ENCODE measurements at places on chromosomes 3 and 15.

- DNase-seq, result no peak
Observed at GRCh38 chr3:124659175-124659574, 71.1 kb upstream of the UMPS start.

GRCh38 chr3:158097593-158098308 is 8.5 kb downstream of the SHOX2 start:
- DNase-seq, result peak; percentile 81

GRCh38 chr3:10839167-10839566 is 23.1 kb downstream of the SLC6A11 start:
- no peak for DNase-seq

GRCh38 chr15:79290642-79291275 is 8.2 kb downstream of the ANKRD34C start:
- no peak for DNase-seq

DNA sequence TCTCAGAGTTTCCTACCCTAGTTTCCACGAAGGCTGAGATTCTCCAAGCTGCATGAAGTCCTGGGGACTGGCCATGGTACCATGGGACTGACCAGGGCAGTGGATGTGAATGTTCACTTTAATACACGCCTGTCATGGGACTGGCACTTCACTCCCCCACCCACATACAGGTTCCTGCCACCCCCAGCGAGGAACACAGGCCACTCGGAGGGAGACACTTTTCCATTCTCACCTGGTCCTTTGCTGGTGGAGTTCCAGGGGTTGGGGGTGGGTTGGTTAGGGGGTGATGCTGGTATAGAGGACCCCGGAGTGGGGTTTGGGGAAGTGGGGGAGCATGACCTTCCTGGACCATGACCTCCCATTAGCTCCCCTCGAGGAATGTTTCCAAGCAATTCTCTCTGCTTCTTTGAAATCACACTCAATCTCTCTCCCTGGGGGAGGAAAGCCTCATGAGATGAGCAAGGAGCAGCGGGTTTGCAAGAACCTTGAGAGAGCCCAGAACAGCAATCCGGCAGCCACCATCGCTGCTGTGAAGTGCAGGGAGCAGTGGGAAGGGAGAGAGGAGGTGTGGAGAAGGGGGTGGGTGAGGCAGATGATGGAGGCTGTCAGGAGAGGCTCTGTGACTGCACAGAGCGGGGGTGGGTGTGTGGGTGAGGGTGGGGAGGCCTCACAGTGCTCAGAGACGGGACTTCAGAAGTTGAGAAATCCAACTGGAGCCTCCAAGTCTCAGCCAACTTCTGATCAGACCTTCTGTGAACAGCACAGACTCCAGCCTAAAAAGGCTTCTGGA is 69.7 kb downstream of the ADCY5 start:
- DNase-seq, result no peak

DNA sequence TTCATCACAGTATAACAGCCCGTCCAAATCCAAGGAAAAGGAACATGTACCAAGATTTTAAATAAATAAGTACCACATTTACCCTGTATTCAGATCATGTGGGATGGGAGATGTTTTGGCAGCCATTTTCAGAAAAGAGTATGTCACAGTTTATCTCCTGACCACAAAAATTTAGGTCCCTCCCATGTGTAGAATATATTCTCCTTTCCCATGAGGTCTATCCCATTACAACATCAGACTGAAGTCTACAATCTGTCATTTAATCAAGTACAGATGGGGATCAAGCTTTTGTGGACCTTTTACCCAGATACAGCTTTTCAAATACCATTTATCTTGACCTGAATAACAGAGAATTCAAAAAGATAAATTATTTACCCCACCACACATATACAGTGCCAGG is 444.5 kb downstream of the PLOD2 start:
- no peak for DNase-seq

- DNase-seq, result no peak
Observed at GRCh38 chr3:175879417-175879816, 1020.3 kb downstream of the NAALADL2 start.

- no peak for DNase-seq
Observed at GRCh38 chr3:116000311-116000710, 377.0 kb downstream of the GAP43 start.

GRCh38 chr3:126971891-126972351 is 11.0 kb upstream of the PLXNA1 start:
- DNase-seq, result no peak

DNA sequence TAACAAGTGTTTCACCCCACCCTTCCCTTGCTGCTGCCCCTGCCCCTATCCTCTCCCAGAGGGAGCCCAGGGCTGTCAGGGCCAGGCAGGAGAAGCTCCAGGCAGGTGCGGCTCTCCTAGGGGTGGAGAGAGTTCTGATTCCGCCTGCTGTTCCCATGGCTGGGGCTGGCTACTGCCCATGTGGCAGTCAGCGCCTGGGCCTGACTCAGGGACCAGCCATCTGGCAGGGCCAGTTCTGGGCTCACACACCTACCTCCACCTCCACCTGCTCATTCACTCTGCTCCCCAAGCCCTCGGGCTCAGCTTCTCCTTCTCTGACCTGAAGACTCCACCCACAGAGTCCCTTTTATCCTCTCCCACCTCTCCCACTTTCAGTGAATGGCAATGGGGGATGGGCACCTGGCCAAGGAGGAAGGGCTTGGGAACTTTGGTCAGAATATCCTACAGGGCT is 23.4 kb downstream of the AMOTL2 start:
- no peak for DNase-seq

Measured in hematopoietic multipotent progenitor cell treated with erythropoietin and hydrocortisone succinate and interleukin-3 and kit ligand, for 6 days (in vitro differentiated cells).